GM13976 (cell line): ENCODE measurements at places on chromosomes 16 and 17.

- DNase-seq, result no peak
These were observed 395.7 kb upstream of the ASIC2 start for GRCh38 chr17:33688771-33689170.

- peak; percentile 29 for DNase-seq
These were observed 2.3 kb upstream of the CCL3 start for GRCh38 chr17:36092230-36092629.

DNA sequence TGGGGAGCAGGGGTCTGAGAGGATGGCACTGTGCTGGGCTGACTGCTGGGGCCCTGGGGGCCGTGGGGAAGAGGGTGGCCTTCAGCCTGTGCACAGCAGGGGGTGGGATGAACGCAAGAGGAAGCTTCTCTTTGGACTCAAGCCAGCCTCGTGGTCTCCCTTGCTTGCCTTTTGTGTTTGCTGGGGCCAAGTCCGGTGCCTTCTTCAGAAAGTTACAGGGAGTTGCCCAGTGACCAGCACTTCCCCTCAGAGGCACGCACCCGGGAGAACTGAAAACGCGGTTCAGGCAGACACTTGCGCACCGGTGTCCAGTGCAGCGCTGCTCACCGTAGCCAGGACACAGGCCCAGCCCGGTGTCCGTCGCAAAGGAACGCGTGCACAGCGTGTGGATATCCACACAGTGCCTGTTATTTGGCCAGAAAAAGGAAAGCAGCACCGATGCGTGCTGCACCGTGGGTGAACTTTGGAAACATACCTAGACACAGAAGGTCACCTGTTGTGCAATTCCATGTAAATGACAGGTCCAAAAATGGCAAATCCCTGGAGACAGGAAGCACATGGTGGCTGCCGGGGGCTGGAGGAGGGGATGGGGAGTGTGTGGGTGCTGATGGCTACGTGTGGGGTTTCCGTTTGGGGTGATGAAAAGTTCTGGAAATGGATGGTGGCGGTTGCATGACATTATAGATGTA, 29.4 kb upstream of the NUDT16L1 start:
- no peak for DNase-seq

- DNase-seq, result no peak
These were observed 539 bp downstream of the LRRC45 start for GRCh38 chr17:82023447-82024241.

- no peak for DNase-seq
These were observed 3.0 kb downstream of the OTOA start for GRCh38 chr16:21666772-21667171.

DNA sequence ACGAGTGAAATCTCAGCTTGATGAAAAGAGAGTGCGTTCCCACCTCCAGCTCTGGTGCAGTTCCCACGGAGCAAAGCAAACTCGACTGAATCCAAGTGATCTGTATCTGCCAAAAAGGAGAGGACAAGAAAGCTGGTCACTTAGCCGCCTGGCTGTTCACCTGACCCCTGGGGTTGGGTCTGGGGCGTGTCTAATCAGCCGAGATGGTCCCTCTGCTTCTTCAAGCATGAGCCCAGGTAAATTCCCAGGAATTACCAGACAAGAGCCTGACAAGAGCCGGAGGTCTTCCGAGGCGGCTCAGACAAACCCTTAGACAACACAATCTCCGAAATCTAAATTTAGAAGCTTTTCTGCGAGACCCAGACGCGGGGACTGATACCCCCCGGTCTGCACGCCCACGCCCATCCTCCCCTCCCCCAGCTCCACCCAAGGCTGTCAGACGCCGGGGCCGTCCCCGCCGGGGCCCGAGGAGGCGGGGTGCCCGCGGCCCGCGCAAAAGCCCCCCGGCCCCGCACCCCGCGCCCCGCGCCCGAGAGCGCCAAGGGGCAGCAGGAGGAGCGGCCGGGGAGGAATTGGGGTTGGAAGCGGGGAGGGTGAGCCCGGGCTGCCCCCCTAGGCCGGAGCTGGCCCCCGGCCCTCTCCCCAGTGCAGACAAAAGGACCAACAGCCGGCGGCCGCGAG, 674 bp downstream of the ZNF821 start:
- DNase-seq, result peak; percentile 68

DNA sequence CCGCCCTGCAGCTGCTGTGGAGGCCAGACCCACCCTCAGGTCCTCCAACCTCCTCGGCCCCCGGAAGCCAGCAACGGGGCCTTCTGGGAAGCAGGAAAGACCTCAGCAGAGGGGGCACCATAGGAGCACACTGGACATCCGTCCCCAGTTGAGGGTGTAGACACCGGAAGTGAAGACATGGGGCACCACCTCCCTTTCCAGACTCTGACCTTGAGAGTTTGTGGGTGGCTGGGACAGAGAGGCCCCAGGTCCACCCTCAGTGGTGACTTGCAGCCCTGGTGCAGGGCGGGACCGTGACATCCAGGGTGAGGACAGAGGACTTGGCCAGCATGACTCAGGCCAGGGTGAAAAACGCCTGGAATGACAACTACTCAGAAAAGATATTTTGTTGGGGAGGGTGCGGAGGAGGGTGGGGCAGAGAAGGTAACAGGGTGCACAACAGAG, 19.9 kb downstream of the CEP295NL start:
- DNase-seq, result no peak

DNA sequence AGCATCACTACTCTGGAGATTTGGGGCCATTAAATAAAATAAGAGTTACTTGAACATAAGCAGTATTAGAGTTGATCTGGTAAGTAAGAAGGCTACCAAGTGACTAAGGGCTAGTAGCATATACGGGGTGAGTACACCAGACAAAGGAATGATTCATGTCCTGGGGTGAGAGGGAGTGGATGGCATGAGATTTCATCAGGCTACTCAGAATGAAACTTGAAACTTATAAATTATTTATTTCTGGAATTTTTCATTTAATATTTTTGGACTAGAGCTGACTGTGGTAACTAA, 2.3 kb downstream of the SLFN5 start:
- DNase-seq, result no peak

GRCh38 chr17:50818921-50819657, 16.3 kb upstream of the WFIKKN2 start:
- DNase-seq, result no peak

DNA sequence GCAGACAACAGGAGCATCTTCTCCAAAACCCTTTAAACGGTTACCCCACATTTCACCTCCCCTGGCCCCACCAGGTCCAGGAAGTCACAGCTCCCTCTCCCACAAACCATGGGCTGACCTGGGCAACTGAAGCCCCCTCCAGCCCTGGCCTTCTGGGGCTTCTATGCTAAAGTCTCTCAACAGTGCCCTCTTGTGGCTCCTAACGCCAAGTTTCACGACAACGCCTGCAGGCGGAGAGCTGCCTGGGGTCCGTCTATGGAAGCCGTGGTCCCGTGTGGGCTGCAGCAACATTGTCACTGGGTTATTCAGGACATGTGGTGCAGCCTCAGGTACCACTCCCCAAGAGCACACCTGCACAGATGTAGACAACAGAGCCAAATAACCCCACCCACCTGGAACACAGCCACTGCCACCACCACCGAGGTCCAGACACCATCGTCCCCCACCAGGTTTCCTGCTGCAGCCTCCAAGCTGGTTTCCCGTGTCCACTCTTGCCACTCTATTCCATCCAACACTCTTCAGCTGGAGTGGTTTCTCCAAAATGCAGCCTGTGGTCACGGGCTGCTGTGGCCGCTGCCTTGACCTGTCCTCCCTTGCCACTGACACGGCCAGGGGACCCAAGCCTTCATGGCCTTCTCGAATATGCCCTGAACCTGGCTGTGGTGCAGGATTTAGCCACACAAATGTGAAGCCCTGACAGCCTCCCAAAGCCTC, 19.1 kb downstream of the C16orf95 start:
- DNase-seq, result peak; percentile 74

DNA sequence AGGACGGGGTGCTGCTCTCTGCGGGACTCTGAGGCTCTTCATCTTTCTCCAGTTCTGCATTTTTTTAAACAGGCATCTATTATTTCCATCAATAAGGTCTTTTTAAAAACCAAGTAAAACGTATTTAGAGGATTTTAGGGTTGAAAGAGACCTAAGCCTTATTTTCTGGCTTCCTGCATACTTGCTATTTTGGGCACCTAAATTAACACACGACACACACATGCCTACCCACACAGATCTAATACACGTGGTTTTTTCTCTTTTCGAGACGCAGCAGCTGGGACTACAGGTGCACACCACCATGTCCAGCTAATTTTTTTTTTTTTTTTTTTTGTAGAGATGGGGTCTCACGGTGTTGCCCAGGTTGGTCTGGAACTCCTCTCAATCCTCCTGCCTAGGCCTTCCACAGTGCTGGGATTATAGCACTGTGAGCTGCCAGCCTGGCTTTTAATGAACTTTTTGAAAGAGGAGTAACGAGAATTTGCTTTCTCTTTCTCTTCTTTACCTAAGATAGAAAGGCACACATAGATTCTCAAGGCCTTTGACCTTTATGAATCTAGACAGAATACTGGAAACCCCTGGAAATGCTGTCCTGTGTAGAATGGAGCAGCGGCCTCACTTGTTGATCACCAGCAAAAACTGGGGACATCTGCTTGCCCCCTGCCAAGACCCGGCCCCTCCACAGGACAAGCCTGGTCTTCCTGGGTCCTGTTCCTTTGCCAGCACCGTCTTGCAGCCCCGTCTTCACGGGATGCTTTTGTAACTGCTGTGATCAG, 13.8 kb downstream of the DNAAF8 start:
- peak; percentile 53 for DNase-seq

DNA sequence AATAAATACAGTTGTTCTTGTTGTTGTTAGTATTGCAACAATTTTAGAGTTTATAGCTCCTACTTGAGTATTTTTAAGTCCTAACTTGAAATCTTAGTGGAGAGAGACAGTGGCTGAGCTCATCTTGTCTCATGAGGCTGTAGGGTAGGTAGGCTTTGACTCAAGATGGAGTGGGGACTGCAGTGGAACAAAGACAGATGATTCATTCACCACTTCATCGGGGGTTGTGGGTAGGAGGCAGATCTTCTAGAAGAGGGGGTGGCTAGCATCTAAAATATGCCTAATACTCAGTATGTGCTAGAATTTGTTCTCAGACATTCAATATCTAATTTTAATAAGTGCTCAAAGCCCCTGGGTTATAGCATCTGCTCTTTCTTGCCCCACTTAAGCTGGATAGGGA, 13.1 kb upstream of the MMD start:
- DNase-seq, result no peak

- no peak for DNase-seq
These were observed 28.1 kb downstream of the PELP1 start for GRCh38 chr17:4675791-4676190.

- no peak for DNase-seq
These were observed 2.0 kb downstream of the ZDHHC1 start for GRCh38 chr16:67413978-67414911.

DNA sequence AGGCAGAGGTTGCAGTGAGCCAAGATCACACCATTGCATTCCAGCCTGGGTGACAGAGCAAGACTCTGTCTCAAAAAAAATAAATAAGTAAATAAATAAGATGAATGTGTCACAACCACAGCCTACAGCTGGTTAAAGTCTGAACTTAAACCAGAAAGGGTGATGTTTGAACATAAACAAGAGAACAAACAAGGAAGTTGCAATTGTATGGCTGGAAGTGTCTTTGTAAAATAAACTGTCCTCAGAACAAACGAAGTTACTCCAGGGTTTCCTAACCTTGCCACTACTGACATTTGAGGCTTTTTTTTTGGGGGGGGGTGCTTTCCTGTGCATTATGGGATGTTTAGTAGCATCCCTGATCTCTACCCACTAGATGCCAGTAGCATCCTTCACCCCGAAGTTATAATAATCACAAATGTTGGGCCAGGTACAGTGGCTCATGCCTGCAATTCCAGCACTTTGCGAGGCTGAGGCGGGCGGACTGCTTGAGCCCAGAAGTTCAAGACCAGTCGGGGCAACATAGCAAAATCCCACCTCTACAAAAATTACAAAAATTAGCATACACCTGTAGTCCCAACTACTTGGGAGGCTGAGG, 119.2 kb downstream of the XYLT1 start:
- no peak for DNase-seq
